ENCODE measurements at places on chromosomes 7 and 10. TPM values are rescaled to one million over a fixed set of nuclear protein-coding genes. Genes with fewer than 3 reads are reported as not detected.

SLC13A1 gene
- total RNA-seq, result not detected

LBX1 gene
- total RNA-seq, result not detected

TUBAL3 gene
- total RNA-seq, result not detected

GSTK1 gene
- total RNA-seq, result 83.4 TPM

MMRN2 gene
- 1.7 TPM for total RNA-seq

PBLD gene
- 6.7 TPM for total RNA-seq

GIMAP8 gene
- total RNA-seq, result 0.09 TPM

GDF10 gene
- 1.2 TPM for total RNA-seq

ARHGEF5 gene
- total RNA-seq, result 0.71 TPM

STRIP2 gene
- total RNA-seq, result 4.3 TPM

PFKFB3 gene
- total RNA-seq, result 42.4 TPM

CALML3 gene
- total RNA-seq, result under 0.01 TPM

NCAPG2 gene
- 7.0 TPM for total RNA-seq

KLF14 gene
- not detected for total RNA-seq

VGF gene
- total RNA-seq, result 0.14 TPM

HNRNPF gene
- 188 TPM for total RNA-seq

LAMB1 gene
- 562 TPM for total RNA-seq

TBATA gene
- total RNA-seq, result not detected

MYO1G gene
- under 0.01 TPM for total RNA-seq

OR2A1 gene
- not detected for total RNA-seq

Data from smooth muscle cell of bladder (primary cell).